ENCODE measurements at places on chromosomes 12 and 14.

DNA sequence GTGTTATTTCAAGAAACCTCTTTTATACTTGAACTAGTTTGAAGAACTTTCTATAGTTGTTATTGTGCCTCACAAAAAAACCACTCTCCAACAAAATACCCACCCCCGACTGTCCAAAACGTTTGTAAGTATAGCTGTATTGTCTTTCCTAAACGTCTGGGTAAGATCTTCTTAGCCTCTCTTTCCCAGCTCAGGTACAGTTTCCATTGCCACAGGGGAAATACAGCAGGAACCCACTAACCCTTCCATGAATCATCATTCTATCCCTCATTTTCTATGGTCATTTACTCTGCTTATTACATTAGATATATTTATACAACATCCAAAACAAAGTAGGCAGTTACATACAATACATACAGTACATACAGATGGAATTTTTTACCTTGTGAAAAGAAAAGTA, 70.8 kb downstream of the ZFC3H1 start:
- no peak for DNase-seq

- no peak for DNase-seq
These were observed 142.0 kb upstream of the PZP start for GRCh38 chr12:9349888-9350885.

DNA sequence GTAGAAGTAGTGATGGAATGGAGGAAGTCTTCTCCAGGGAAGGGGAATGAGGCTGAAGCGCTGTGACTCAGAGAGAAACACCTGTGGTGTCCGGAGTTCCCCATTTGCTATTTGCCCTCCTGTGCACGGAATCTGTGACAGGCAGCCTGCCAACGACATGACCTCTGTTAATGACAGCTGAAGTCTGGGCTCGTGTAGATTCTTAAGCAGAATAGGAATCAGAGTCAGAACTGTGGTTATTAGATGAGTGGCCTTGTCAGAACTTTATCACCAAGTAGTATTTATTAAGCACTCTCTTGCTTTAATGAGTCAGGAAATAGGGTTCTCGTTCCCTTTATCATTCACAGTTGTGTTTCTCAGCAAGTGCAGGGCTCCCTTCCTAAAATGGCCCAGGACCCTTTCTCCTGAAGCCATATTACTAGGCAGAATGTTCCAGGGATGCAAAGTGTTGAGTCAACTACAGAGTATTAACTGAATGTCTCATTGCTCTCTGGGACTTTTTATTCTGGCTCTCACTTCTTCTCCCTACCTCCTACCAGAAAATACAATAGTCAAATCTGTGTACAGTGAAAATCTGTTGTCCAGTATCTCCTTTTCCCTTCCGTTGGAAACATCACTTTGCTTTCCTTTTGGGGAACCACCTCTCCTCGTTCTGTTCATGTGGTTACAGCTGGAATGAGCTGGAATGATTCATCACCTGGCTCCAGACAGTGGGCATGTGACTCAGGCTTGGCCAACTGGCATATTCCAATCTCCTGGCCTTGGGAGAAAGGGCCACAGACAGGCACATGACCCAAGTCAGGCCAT, 77.8 kb upstream of the MAX start:
- no peak for DNase-seq

DNA sequence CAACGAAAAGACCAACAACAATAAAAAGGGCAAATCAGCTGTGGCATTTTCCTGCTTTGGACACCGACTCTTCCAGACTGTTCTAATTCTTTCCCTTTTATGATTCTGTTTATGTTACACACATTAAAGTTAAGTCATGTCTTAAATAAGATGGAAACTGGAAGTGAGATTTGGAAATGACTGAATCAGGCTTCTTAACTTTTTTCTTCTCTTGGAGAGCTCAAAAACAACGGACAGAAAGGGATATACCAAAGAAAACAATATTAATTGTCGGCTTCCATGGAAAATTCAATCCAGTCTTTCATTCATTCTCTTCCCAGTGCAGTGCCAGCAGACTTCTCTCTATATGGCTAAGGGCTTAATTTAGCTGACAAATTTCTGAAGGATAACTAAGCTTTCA, 214.9 kb upstream of the DDHD1 start:
- DNase-seq, result no peak

DNA sequence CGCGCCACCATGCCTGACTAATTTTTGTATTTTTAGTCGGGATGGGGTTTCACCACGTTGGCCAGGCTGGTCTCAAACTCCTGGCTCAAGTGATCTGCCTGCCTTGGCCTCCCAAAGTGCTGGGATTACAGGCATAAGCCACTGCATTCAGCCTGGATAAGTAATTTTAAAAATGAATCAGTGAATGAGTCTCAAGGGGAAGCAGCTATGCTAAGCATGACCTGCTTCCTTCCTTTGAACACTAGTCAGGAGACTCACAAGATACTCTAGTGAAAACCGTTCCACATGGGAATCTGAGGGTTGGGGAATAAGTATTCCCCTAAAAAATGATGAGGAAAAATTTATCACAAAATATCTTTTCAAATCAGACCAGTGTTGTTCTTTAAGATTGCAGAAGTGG, 10.7 kb upstream of the FAM234B start:
- DNase-seq, result no peak

- DNase-seq, result no peak
These were observed 13.5 kb downstream of the PDE1B start for GRCh38 chr12:54562750-54563356.

GRCh38 chr12:61781021-61781581, 479.1 kb upstream of the USP15 start:
- DNase-seq, result no peak

DNA sequence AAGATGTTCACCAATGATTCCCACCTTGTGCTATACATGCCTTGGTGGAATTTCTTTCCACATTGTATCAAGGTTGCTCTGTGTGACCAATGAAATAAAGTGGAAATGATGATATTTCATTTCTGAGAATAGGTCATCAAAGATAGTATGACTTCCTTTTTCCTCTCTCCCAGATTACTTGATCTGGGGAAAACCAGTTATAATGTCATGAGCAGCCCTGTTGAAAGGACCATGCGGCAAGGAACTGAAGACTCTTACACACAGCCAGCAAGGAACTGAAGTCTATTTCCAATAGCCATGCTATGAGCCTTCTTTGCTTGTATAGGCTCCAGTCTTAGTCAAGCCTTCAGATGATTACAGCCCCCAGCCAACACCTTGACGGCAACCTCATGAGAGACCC, 11.7 kb downstream of the KLRD1 start:
- no peak for DNase-seq

Measured in cortex of kidney (tissue), 1 donor.